ENCODE measurements at places on chromosomes 11 and 22.

DNA sequence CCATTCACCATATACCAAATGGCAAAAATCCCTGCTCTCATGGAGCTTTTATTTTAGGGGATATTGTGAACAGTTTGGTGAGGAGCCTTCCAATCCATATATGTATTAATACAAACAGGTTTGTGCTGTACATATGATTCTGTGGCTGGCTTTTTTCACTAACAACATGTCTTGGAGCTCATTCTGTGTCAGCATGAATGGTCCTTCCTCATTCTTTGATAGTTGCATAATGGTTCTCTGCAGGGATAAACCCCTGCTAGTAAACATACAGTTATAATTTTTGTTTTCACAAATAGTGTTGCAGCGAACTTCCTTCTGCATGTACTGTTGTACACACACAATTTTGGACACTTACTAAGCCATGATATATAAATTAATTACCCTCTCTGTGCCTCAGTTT lies 8.3 kb downstream of the PRR5L start:
- no peak for DNase-seq

GRCh38 chr22:41417622-41418390 lies 28.8 kb downstream of the TOB2 start:
- no peak for DNase-seq

DNA sequence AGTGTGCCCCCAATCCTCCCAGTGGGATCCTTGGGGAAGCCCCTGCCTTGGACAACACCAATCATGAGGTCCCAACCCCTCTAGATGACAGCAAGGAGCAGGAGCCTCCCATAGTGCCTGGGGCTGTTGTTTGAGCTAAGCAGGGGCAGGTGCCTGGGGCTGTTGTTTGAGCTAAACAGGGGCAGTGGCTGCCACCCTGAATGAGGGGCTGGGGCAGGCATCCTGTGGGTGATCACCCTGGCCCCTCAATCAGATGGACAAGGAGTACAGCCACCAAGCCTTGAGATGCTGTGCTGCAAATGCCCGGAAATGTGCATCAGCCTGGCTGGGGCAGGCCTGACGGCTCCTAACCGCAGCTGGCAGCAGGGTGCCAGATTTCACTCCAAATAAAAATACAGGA lies 66.7 kb downstream of the MYEOV start:
- no peak for DNase-seq

DNA sequence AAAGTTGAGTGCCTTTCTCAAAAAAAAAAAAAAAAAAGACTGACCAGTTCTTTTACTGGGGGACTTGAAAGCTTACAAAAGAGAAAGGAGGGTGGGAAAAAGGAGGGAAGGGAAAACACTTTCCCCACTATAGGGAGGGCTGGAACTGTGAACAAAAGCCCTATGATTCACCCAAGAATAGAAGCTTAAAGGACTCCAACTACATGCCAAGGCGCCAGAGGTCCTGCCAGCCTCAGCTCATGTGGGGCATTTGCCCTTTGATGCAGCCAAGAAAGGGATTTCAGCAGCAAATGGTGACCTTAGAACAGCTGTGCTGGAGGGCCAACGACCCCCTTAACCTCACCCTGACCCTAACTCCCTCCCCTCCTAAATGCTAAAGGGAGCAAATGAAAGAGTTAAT lies 160.0 kb downstream of the NTM start:
- no peak for DNase-seq

DNA sequence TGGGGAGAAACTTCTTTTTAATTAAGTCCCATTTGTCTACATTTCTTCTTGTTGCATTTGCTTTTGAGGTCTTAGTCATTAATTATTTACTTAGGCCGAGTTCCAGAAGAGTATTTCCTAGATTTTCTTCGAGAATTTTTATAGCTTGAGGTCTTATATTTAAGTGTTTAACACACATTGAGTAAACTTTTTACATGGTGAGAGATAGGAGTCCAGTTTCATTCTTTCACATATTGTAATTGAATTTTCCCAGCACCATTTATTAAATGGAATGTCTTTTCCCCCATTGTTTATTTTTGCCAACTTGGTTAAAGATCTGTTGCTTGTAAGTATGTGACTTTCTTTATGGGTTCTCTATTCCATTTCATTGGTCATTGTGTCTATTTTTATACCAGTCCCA lies 1344.0 kb upstream of the RAG2 start:
- DNase-seq = no peak

- DNase-seq = no peak
Observed at GRCh38 chr11:36478700-36479329, 31.3 kb downstream of the TRAF6 start.

GRCh38 chr11:108669711-108670110 lies 4.8 kb downstream of the DDX10 start:
- no peak for DNase-seq

GRCh38 chr11:45145379-45146071 lies 914 bp upstream of the PRDM11 start:
- DNase-seq = no peak

- DNase-seq = no peak
Observed at GRCh38 chr11:35337136-35337913, 82.0 kb downstream of the SLC1A2 start.

DNA sequence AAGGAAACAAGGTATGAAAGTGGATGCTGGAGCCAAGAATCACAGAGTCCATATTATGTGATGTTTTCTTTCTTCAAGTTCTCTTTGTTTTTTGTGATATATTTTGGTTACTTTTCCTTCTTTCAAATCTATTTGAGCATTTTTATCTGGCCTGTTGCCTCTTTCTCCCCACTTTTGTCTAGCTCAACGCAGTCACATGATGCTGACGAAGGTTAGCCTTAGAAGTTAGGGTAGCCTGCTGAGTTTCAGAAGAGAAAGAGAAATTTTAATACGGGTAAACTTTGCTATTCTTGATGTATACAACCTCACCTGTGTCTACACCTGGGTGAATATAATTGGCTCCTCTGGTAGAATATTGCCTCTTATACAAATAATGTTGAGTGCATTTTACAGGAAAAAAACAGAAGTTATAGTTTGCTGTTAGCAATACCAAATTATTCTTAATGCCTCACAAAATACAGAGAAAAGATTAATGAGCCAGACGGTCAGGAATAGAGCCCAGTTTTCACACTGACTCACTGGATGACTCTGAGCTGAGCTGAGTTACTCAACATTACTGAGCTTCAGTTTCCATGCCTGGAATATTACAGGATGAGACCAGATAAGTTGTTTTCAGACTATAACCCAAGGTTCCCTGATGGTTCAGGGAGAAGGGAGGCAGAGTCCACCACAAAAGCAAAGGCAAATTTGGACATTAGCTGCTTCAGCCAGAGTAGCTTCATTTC lies 161.6 kb upstream of the BDNF start:
- DNase-seq = no peak

GRCh38 chr11:115178705-115179104 lies 325.5 kb downstream of the CADM1 start:
- no peak for DNase-seq

- DNase-seq = no peak
Observed at GRCh38 chr11:46330563-46331281, 16.5 kb upstream of the DGKZ start.

DNA sequence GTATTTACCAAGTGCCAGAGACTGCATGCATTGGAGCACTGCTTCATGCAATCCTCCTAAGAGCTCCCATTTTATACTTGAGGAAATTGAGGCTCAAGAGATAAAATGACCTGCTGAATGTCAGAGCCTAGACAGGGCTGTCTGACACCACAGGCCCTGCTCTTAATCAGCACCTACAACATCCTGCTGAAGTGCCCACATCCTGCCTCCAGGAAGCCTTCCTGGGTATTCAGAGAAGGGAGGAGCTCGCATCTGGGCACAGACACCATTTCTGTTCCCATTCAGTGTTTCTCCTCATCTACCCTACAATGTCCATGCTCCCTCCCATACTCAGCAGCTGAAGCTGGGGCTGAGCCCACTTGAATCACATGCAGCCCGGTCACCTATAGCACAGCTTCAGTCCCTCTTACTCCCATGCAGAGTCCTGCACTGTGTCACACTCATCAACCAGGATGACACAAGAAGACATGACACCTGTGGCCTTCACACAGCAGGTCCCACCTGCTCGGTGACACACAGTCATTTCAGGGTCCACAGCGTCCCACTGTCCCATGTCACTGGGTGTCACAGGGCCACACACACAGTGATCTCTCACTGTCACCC lies 53.1 kb downstream of the PDE2A start:
- DNase-seq = no peak

DNA sequence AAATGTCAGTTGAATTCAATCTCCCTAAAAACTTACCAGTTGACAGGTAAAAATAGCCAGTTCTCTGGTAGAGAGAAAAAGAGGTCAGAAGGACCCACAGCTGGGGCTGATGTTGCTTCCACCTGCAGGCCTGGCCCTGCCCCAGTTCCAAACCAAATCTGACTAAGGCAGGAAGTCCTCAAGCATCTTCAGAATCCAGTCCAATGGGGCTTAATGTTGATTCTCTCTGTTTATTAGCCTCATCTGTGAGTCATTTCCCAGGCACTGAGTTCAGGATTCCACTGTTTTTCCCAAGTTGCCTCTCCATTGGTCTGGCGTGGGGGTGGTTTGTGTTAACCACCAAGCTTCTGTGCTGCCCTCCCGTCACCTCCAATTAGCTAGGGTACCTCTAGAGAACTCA lies 601.8 kb downstream of the INSC start:
- DNase-seq = no peak

GRCh38 chr11:76415073-76415472 lies 29.7 kb upstream of the EMSY start:
- no peak for DNase-seq

DNA sequence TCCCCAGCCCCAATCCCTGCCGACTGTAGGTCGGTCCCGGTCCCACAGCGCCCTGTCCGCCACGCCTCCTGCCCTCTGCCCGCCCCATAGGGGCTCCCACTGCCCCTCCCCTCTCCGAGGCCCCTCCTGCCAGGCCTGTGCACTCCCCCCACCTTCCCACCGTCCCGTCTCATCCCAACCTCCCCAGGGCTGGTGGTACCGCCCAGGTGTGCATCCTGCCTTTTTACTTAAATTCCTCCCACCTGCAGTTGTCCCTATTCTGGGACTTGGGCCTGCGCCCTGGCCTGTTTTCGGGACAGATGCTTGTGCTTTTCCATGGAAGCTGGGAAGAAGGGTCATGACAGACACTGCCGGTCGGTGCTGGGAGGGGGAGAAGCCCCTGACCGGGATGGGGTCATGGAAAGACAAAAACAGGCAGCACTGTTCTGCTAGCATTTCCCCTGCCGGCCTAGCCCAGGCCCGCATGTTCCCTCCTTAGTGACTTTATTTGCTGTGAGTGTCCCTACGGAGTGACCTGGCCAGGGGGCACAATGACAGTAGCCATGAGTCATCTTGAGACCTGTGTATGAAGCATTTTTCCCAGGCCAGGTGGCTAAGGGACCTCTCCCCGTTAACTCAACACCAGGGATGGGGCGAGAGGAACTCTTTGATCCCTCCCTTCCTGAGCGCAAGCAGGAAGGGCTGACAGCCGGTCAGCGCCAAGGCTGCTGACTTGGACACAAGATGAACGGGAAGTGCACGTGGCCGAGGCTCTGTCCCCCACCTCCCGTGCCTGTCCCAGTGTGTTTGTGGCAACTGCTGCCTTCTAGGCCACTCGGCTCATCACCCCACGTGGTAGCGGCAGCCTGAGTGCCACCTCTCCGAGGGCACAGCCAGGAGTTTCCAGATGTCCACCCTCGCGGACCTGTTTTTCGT lies 7.1 kb downstream of the TBX1 start:
- no peak for DNase-seq

- no peak for DNase-seq
Observed at GRCh38 chr11:107619926-107620325, 29.0 kb downstream of the ELMOD1 start.

DNA sequence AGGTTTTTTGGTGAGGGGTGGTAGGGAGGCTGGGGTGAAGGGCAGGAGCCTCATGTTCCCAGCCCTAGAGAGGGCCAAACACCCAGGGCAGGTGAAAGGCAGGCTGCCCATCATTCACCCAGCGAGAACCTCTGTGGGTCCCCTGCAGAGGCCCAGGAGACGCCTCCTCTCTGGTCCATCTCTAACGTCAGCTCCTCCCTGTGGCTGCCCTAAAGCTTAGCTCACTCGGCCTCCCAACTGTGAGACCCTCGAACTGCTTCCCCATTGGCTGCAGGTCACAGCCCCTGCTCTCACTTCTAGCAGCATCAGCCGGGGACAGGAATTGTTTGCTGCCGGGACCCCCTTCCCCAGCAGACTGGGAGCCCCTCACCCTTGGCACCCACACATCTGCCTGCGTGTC lies 615 bp upstream of the NFAM1 start:
- no peak for DNase-seq

DNA sequence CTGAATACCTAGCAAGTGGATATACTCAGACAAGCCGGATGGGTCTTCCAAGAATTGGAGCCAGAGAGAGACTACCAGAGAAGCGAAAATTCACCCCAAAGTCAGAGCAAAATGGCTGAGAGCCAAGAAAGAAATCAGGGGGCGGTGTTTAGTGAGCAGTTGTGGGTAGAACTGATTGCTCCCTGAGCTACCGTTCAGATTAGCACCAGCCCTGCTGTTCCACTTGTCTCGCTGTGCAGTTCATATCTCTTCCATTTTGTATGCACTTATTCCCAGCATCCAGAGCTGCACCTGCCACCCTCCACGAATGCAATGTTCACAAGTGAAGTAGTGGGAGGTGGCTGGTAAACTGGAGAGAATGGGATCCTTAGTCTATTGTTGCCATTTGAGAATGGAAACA lies 25.5 kb downstream of the DRD2 start:
- DNase-seq = no peak

- peak; percentile 22 for DNase-seq
Observed at GRCh38 chr22:43346521-43346929, 3.4 kb upstream of the SCUBE1 start.

DNA sequence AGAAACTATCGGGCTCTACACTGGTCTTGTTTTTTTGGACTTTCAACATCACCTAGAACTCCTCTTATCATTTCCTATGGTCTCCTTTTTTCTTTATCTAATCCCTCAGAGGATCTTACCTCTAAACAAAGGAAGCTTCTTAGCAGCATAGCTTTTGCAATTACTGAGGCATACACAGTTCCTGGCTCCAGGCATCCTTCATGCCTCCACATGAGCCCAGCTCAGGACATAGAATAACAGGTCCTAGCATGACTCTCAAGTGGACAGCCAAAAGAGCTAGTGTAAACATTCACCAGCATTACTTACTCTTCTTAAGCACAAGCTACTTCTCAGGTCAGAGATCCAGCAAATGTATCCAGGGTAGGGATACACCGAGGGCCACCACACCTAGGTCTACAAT lies 17.1 kb downstream of the CFAP300 start:
- no peak for DNase-seq

DNA sequence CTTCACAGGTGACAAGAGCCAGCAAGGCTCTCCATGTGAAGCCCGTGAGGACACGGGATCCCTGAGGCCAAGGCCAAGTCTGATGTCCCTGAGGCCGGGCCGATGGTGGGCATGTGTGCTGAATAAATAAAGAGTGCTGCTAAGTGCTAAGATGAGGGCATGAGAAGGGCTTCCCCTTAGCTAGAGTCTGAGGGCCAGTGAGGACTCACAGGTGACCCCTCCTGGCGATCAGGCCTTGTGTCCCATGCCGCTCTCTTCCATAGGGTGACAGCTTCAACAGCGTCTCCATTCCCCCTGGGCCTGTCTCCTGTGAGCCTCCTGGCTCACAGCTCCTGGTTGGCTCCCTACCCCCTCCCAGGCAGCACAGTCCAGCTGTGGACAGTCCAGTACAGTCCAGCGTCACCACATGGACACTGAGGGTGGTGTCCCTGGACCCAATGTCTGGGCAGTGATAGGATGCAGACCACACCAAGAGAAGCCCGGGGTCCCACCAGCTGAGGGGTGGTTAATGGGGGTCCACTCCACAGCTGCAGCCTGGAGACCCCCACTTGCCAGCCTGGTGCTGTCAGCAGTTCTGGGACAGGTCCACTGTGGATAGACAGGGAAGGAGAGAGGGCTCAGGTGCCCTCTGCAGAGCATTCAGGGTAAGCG lies 1033.2 kb downstream of the TBC1D22A start:
- DNase-seq = no peak
